Trophoblast cell (in vitro differentiated cells and primary cell): ENCODE measurements at places on chromosomes 3 and 15.

DNA sequence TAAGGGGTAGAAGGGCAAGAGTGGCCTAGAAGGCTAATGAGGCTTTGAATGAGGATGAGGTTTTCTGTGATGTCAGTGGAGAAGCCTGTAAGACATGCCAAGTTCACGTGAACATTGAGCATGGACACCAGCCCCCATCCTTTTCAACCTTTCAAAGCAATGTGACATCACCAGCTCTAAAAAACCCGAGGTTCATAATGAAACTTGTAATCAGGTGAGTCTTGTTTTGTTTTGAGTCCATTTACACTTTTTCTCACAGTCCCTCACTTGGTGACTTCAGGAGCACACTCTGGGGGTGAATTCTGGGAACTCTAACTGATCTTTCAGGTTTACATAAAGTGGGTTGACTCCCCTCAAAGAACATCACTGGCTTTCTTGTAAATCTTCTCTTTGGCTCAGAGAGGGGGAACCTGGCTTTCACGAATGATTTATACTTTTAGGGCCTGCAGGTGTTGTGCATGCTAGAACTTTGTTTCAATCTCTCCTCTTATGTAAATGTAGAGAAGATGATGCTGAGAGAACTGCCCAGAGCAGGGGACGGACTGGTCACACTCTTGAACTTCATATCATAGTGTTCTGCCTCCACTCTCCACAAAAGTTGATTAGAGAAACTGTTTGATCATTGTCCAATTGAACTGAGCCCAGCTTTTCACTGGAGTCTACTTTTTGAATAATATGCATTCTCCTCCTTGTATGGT is 224.7 kb upstream of the SATB1 start:
- DNase-seq: no peak

DNA sequence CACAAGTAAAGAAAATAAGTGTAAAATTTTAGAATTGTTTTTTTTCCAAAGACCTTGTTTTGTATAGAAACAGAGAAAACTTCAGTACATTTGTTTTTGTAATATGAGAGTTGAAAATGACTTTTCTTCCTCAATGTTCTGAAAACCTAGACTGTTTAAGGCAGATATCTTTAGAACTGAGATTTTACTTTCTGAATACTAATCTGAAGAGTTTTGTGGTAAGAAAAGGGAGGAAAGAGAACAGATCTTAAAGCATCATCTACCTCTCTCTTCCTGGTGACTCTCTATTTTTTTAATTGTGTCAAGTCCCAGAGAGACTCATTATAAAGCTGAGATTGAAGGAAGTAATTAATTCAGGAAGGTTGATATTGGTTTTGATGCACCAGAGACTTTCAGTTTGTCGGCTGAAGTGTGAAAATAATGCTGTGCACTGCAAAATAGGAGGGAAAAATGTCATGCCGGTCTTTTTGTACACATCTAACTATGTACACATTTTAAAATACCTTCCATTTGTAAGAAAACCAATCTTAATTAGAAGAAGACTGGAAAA is 142.1 kb upstream of the NAALADL2 start:
- no peak for DNase-seq

GRCh38 chr3:34284959-34285826 is 486.8 kb downstream of the PDCD6IP start:
- no peak for DNase-seq

DNA sequence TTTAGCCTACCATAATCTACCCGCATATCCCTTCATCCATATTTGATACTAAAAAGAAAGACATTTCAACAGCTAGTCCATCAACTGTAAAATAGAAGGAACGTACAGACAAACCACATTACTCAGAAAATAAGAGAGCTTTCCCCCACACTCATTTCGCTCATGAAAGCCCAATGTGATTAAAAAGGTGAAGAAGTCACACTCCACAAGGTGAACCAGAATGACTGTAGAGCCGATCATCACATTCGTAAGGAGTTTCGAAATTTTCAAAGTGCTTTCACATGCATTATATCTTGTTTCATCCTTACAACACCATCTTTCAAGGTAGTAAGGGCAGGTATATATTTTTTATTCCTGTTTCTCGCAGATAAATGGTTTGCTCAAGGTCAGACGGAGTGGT is 225.3 kb downstream of the FOXP1 start:
- no peak for DNase-seq

DNA sequence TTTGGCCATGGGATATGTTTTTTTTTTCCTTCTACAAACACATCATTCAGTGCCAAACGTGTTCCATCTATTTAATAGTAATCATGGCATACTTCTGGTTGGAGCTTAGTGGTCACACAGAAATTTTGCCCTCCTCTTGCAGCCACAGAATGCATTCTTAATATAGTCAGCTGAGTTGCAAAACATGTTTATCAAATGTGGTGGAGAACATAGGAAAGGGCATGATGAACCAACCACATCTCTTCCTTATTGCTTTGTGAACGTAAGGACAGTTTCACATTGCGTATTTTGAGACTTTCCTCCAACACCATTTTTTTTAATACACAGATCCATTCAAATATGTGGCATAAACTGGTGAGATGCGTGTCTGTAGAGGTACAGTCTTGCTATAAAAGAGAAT is 106.8 kb downstream of the BBX start:
- DNase-seq: no peak

DNA sequence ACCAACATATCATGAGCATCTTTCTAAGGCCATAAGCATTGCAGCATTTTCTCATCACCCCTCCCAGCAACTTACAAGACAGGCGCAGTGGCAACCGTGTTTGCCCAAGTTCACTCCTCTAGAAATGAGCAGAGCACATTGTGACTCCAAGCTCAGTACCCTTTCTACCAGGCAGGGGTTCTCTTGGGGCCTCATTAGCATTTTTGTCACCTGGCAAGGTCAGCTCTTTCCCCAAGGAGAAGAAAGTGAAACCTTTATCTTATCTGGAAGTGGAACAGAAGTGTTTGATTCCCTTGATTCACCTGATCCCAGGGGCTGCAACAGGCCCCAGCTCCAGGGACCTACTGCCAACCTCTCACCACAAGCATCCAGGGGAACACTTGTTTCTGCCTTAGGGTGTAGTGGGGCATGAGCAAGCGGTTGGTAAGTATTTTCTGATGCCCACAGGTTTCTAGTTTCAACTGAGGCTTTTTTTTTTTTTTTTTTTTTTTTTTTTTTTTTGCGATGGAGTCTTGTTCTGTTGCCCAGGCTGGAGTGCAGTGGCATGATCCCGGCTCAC is 44.0 kb upstream of the HERC1 start:
- no peak for DNase-seq

DNA sequence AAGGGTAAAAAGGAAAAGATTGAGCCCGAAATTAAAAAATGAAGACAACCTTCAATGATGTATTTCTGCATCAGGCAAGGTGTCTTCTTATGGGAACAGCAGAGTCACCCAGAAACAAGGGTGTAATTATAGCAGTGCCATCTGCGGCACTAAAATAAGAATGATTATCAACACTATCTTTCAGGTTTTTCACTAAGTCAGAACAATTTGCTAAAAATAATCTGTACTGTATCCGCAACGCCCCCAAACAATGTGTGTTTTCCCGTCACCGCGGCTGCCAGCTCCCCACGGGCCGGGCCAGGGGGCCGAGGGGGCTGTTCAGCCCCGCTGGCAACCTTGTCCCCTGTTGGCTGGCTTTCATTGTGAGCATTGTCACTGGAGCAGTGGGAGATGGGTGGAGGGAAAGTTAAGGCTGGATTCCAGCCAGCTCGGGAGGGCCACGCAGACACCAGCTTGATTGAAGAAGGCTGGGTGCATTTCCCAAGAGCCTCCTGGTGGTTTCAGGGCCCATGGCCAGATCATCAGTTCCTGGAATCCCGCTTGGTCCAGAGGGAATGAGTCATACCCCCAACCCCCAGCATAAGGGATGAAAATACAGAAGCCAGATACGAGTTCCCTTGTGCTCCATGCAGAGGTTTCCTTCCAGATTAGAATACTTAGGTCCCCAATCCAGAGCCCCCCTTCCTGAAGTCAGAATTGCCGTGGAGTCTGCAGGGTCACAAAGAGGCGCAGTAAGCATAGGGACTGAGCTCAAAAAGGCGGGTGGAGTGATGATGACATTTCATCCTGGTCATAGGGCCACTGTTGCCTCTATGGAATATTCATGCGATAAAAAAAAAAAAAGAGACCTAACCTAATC is 90.2 kb upstream of the KLF13 start:
- DNase-seq: peak; percentile 69

- no peak for DNase-seq
Measured at GRCh38 chr3:40913192-40913591, 286.1 kb upstream of the CTNNB1 start.

GRCh38 chr3:154428286-154429206 is 1.4 kb downstream of the GPR149 start:
- DNase-seq: no peak

GRCh38 chr15:29788433-29789034 is 33.7 kb downstream of the TJP1 start:
- DNase-seq: no peak

DNA sequence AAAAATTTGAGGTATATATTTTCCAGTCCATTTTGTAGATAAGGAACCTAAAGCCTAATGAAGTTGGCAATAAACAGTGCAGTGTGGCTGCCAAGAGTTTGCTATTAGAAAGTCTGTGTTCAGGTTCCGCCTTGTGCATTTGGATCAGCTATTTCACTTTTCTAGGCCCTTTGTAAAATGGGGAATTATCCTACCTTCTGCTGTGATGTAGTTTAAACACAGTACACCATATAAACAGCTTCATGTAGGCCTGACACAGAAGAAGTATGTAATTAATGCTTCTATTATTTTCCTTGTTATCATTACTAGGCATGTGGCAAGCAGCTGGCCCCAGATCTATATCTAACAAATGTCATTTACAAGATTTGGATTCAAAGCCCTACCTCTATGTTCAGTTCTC is 456.3 kb downstream of the GABRG3 start:
- DNase-seq: no peak

GRCh38 chr3:186220911-186221645 is 112.2 kb upstream of the ETV5 start:
- DNase-seq: peak; percentile 61

- peak; percentile 61 for DNase-seq
Measured at GRCh38 chr3:121126033-121126706, 218.2 kb downstream of the STXBP5L start.

DNA sequence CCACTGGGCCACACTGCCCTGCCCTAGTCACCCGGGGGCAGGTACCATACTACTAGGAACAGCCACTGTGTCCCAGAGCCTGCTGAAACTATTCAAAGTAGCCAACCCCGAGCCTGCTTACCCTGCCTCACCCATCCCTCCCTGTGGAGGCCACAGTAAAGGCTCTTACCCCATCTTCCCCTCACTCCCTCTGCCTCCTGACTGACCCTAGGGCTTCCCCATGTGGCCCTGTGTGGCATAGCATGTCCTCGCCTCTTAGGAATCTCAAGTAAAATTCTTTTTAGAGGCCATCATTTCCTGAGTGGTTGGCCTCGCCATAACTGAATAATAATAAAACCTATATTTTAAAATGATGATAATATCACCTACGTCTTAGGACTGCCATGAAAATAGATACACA is 112.2 kb upstream of the SLC6A11 start:
- DNase-seq: peak; percentile 1

DNA sequence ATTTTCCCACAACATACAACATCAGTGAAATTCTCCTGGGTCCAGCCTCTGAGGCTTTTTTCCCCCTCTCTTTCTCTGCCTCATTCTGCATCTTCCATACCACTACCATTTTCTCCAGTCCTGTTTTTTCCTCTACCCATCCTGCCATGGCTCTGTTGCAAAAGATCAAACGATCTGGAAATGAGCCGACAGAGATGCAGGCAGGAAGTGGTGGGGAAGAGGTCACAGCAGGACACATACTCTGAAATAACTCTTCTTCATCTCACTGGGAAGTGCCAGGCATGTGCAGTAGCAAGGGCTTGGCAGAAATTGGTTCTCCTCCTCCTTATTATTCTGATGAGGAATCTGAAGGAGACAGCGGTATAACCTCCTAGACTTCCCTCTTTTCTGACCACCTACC is 114.3 kb downstream of the CORO2B start:
- no peak for DNase-seq

GRCh38 chr15:72732516-72732915 is 46.5 kb downstream of the BBS4 start:
- no peak for DNase-seq

DNA sequence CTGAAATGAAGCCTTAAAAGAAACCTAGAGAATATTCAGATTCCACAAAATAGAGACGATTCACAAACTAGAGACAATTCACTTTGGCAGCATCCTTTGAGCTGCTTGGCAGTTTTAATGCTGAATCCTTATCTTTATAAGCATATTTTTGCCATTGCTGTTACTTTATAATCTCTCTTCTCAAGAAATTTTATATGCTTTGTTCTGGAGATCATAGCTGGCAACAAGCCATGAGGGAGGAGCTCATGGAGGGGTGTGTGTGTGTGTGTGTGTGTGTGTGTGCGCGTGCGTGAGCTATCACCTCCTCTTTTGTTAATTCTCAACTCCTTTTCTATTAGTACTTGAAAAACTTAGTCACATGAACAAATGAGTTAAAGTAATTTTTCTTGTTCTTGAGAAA is 495.0 kb upstream of the RGMA start:
- DNase-seq: no peak

- DNase-seq: no peak
Measured at GRCh38 chr3:110067527-110067926, 730.2 kb upstream of the DPPA4 start.

DNA sequence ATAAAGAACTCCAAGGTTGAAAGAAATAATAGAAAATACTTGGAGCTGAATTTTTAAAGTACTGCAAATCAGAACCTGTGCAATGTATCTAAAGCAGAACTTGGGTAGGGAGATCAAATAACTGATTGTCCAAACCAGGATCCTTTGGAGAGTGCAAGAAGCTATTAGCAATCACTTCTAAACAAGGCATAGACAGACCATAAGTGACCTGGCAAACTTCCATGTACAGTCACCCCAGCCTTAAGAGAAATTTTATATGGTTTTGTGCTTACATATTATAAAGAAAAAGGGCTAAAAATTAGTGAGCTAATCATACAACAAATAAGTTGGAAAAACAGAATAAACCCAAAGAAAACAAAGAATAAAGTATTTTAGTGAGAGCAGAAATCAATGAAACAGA is 35.2 kb downstream of the ETV5 start:
- no peak for DNase-seq

GRCh38 chr3:172698631-172699030 is 12.2 kb downstream of the NCEH1 start:
- DNase-seq: peak; percentile 37

DNA sequence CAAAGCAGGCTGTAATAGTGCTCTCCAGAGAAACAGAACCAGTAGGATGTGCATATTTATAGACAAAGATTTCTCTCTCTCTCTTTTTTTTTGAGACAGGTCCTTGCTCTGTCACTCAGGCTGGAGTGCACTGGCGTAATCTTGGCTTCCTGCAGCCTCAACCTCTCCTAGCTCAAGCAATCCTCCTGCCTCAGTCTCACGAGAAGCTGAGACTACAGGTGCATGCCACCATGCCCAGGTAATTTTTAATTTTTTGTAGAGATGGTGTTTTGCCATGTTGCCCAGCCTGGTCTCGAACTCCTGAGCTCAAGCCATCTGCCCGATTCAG is 67.1 kb upstream of the CHD2 start:
- no peak for DNase-seq

DNA sequence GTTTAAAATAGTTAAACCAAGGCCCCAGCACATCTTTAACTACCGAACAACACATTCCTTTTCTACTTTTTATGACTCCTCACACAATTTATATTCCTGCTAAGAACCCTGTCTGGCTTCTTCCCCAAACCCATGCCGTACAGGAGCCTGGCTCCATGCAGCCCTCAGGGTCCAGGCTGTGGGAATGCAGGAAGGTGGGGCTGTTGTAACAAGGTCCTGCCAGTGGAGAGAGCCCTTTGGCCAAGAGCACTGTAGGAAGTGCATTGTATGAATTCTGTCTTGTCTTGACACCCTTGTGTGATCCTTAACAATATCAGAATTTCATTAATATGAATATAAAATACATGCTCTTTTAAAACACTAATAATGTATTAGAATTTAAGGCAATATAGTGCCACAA is 563.8 kb downstream of the TBL1XR1 start:
- no peak for DNase-seq
